CD4-positive, alpha-beta T cell treated with Interferon gamma for 1 hour (primary cell): ENCODE measurements at places on chromosomes 2 and 18.

DNA sequence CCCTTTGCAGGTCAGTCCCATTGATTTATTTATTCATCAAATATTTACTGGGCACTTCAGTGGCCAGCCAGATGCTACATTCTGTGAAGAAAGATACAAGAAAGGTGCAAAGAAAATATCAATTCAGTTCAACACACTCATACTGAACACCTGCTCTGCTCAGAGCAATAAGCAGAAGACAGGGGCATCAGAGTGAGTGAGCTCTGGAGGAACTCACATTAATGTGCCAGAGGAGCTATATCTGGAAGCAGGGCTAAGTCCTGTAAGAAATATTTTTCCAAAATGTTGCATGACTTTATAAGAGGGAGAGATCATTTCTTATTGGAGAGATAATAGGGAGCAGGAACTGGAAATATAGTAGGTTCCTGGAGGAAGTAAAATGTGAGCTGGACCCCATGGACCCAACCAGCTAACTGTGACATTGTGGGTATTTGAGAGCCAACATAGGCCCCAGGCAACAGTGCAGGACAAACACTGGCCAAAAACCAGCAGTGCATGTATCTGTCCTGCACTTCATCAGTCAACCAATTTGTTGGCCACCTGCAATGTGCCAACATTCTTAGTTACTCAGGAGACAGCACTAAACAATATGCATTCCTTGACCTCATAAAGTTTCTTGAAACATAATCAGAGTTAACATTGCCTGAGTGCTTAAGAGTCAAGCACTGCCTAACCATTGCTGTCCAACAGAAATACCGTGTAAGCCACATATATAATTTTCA lies 102.7 kb upstream of the PTPRM start:
- DNase-seq = no peak

- no peak for DNase-seq
Observed at GRCh38 chr2:6933911-6934310, 16.7 kb downstream of the RNF144A start.

DNA sequence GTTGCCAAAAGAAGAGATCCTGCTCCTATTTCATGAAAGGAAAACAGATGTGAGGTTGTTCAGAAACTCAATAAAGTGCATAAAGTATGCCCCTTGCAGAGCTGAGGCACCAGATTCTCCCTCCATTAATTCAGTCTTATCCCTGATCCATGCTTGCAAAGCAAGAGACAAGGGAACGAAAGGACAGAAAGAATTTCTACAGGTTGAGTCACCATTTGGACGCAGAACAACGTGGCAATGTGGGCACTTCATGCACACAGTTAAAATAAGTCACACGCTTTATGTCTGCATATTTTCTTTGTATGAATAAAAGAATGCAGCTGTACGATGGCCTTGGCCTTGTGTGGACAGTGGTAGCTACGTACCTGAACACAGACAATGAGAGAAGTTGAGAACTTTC lies 321.7 kb upstream of the REV1 start:
- DNase-seq = no peak

DNA sequence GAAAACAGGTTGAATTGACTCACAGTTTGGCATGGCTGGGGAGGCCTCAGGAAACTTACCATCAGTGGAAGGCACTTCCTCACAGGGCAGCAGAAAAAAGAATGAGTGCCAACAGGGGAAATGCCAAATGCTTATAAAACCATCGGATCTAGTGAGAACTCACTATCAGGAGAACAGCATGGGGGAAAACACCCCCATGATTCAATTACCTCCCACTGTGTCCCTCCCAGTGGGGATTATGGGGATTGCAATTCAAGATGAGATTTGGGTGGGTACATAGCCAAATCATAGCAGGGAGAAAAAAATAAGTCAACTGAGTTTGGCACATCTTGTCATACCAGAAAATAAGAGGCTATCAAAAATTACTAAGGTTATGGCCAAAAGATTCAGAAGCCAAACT lies 96.3 kb downstream of the TRIP12 start:
- DNase-seq = no peak

- no peak for DNase-seq
Observed at GRCh38 chr2:113068706-113069485, 1.1 kb downstream of the IL1F10 start.

- no peak for DNase-seq
Observed at GRCh38 chr2:226185616-226186211, 613.9 kb downstream of the IRS1 start.

DNA sequence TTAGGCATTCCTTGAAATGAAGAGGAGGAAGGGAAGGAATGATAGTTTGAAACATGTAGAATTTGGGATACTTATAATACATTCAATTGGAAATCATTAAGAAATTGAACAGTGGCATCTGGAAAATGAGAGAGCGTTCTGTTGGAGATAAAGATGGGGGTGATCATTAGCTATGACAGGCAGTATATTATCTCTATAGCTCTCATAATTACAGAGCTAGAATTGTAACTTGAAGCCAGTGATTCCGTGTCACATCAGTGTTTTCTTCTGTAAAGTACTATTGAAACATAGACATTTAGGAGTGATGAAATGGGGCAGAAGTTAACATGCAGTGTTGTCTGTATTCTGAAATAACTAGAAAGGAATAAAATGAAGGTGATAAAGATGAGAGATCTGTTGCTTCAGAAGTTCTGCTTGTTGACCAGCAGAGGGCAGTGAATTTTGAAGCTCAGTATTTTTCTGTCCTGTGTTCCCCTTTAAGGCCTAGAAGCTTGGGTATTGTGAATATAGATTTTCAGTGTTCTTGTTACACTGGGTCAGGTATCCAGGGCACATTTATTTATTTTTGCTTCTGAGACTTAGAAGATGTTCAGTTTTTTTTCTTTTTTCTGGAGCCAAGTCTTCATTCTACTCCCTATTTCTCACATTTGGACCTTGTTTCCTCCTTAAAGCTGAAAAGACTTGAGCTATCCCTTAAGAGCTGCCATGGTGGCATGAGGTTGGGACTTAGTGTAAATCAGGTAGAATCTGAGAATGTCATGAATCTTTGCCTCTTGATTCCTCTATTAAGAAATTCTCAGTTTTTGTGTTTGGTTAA lies 157.4 kb downstream of the TAF4B start:
- DNase-seq = no peak

- no peak for DNase-seq
Observed at GRCh38 chr2:44623622-44624351, 262.0 kb downstream of the CAMKMT start.

- no peak for DNase-seq
Observed at GRCh38 chr2:232984451-232985207, 28.4 kb downstream of the NGEF start.

DNA sequence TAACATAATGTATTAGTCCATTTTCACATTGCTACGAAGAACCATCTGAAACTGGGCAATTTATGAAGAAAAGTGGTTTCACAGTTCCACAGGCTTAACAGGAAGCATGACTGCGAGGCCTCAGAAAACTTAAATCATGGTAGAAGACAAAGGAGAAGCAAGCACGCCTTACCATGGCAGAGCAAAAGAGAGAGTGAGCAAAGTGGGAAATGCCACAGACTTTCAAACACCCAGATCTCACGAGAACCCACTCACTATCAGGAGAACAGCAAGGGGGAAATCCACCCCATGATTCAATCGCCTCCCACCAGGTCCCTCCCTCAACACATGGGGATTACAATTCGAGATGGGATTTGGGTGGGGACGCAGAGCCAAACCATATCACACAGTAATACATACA lies 22.5 kb downstream of the PIGN start:
- DNase-seq = no peak

DNA sequence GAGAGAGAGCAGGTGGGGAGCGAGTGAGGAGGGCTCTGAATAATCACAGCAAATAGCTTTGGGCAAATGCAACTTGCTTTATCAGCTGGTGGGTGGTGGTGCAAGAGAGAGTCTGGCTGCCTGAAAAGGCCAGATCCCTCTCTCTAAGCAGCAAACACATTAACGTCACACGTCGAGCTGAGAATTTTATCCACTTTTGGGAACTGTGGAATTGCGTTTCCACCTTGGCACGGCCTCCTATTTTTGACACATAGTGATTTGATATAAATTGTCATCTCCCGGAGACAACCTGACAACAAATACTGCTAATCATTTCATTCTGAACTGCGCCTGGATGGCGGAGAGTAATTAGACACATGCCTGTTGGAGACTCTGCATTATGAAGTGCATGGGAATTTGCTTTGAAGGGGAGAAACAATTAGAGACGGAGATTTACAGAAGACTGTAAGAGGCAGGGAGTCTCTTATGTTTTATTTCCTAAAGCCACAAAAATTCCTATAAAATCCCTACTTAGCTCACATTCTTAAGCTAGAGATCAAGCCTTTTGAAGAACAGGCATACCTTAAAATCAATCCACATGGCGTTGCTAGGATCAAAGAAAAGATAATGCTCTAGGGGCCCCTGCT lies 634.1 kb downstream of the TDRD15 start:
- DNase-seq = no peak

DNA sequence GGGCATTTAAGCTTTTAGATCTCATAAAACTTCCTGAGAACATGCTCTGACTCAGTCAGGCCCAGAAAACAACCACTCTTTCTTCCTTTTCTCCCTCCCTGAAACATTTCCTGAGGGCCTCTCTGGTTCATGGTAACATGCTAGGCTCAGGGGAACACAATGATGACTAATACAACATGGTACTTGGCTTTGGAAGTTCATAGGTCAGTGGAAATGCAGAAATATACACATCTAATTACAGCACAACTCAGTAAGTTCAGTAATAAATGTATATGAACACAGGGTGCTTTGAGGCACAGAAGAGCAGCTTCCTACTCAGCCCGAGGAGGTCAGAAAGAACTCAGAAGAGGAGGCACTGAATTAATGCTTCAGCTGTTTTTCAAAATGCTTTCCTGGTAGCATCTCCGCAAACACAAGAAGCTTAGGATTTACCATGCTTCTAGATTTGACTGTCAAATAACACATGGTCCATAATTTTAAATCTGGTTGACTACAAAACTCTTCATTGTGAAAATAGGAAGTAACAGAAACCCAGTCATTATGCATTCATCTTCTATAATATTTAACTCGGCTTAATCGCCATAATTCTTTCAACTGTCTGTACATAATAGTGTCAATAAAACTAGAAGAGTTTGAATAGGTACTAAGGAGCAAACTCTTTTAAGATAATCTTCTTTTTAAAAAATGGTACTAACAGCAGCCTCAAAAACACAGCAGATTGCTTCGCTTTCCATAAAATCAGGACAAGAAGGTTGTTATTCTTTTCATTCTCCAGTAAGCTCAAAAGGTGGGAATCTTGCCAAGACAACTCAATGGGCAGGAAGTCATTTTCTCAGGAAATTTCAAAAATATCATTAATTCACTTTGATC lies 251.3 kb downstream of the DLGAP1 start:
- no peak for DNase-seq

- DNase-seq = no peak
Observed at GRCh38 chr2:186755066-186755465, 61.2 kb downstream of the FAM171B start.

DNA sequence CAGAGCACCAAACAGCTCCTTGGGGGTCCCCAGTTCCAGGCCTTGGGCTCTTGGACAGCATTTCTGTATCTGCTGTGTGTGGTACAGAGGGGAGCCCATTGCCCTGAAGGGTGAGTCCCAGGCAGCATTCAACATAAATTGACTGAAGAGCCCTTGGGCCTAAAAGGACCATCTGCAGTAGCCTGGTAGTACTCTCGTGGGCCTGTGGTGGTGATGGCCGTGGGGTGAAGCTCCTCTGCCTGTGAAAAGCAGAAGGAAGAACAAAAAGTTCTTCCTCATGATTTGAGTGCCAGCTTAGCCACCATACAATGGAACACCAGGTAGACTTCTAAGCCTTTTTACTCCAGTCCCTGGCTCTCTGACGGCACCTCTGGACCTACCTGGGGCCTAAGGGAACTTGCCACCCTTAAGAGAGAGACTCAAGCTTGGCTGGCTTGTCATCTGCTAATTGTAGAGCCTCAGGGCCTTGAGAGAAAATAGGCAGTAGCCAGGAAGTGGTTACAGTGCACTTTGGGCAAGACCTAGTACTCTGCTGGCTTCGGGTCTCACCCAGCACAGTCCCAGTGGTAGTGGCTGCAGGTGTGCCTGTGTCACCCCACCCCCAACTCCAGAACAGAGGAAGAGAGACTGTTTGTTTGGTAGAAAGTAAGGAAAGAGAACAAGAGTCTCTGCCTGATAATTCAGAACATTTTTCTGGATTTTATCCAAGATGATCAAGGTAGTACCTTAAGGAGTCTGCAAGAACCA lies 84.6 kb upstream of the CERS6 start:
- DNase-seq = no peak

DNA sequence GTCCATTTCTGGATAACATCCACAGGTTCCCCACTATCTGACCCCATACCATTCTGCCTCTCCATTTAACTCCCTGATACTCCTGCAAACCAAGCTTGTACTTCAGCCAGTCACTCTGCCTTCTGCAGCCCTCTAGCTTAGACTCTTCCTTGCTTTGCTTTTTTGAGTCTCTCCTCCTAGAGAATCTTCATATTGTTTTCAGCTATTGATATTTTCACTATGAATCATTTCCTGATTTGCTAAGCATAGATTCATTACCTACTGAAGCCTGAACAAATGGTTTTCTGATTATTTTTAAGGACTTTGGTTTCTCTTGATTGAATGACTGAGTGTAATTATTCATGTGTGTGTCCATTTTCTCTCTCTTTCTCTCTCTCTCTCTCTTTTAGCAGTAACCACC lies 2102.3 kb upstream of the CELF4 start:
- no peak for DNase-seq

DNA sequence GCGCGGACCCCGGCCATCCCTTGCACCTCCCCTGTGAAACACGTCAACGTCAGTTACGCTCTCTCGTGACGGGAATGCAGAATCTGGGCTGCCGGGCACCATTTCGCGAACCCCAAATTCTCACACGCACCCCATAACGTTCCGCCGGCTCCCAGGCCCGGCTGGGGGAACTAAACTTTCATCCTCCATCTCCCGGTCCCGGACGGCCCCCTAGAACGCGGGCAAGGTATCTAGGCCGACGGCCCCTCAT lies 544 bp downstream of the DNAJC27 start:
- DNase-seq = no peak

GRCh38 chr2:198382811-198383210 lies 578.4 kb downstream of the PLCL1 start:
- no peak for DNase-seq

DNA sequence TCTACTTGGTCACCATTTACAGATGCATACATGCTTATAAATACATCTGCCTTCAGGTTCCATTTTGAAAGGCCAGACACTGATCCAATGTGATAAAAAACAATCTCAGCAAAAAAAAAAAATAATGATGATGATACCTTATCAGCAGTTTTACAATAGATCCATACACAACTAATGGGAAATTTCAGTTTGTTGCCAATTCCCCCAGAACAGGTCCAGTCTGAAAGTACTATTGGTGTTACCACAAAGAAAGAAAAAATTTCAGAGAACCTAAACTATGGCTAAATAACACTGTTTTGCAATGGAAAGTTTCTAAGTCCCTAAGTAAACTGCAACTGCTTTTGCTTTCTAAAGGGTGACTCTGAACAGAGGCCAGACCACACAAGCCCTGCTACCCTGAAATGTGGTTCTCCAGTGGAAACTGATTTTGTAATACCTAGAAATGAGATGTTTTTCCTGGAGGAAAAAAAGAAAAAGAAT lies 54.1 kb downstream of the LPIN2 start:
- DNase-seq = no peak

GRCh38 chr18:34757666-34758065 lies 47.6 kb downstream of the DTNA start:
- DNase-seq = no peak
